ENCODE measurements at places on chromosomes 3 and 15. TPM values are rescaled to one million over a fixed set of nuclear protein-coding genes. Genes with fewer than 3 reads are reported as not detected.

TUSC7 gene
- not detected for total RNA-seq

- peak overlapping the region; percentile 74 for H3K4me3 ChIP-seq
- H3K27ac ChIP-seq: peak overlapping the region; percentile 70
- no peaks in the 10 kb centered on the region for H3K27me3 ChIP-seq
- peaks cover 11% of the 10 kb centered on the region for H3K36me3 ChIP-seq
These were observed 880 bp downstream of the NISCH start for GRCh38 chr3:52456169-52456799.

GRCh38 chr3:166837535-166837934, 542.6 kb downstream of the ZBBX start:
- no peaks in the 10 kb centered on the region for H3K27me3 ChIP-seq
- no peaks in the 10 kb centered on the region for H3K4me1 ChIP-seq
- H3K4me3 ChIP-seq: no peak overlapping the region
- no peaks in the 10 kb centered on the region for H3K36me3 ChIP-seq
- no peak overlapping the region for H3K27ac ChIP-seq

- no peak overlapping the region for H3K27ac ChIP-seq
- no peaks in the 10 kb centered on the region for H3K4me1 ChIP-seq
- no peaks in the 10 kb centered on the region for H3K36me3 ChIP-seq
- no peak for DNase-seq
- H3K27me3 ChIP-seq: no peaks in the 10 kb centered on the region
- no peak overlapping the region for H3K4me3 ChIP-seq
These were observed 21.0 kb upstream of the TICRR start for GRCh38 chr15:89554247-89554646.

DNA sequence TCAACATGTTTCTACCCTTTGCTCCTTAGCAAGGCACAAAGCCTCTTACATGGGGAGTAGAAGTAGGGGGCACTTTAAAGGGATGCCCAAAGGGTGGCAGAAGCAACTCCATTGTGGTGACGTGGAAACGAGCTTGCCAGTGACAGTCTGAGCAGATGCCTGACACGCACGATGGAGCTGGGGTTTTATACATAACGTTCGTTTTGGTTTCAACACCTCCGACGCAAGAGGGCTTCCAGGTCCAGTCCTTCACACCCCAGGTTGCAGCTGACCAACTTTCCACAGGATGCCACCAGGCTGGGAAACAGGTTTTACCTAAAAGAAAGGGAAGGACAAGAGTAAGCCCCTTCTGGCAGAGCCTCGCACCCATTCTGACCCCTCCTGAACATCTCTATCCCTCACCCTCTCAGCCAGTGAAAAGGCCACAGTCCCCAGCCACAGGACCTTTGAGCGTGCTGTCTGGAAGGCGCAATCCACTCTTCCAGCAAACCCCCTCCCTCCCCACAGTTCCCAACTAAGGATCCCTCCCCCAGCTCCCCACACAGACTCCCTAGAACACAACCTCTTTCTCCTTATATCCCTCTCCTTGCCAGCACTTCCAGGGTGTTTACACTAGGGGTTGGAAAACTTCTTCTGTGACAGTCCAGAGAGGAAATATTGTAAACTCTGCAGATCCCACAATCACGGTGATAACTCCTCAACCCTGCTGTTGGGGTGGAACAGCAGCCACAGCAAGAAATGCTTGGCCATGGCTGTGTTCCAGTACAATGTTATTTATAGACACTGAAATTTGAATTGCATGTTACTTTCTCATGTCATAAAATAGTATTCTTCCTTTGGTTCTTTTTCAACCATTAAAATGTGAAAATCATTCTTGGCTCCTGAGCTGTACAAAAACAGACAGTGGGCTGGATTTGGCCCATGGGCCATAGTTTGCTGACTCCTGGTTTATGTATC, 36.2 kb downstream of the FAM174B start:
- no peaks in the 10 kb centered on the region for H3K36me3 ChIP-seq
- H3K4me1 ChIP-seq: no peaks in the 10 kb centered on the region
- DNase-seq: no peak
- H3K27ac ChIP-seq: no peak overlapping the region
- H3K27me3 ChIP-seq: no peaks in the 10 kb centered on the region
- H3K4me3 ChIP-seq: no peak overlapping the region

TF gene
- total RNA-seq: 0.26 TPM

DNA sequence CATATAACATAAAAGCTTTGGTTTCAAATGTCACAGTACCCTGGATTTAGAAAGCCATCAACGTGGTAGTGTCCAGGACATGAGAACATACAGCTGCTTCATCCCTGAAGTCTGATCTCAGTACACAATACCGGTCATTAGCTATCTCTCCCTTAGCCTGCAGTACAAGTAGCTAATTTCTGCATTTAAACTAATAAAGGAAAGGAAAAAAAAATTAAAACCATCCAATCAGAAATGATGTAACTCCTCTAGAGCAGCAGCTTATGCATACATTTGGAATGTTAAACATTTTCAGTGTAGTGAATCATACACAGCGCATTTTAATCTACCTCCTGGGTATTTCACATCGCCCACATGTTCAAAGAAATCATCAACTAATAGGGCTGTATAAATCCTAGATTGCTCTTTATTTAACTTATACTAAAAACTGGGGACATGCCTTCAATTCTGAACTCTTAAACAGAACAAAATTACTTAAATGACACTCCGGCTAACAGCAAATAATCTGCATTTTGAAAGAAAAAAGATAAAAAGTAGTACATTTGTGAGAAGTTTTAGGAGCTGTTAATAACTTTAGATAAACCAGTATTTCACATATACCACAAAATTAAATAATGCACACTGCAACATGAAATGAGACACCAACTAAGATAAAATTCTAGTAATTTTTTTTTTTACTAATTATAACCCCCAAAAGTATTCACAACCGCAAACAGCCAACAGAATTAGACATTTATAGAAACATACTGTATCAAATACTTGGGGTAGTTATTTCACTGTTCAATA, 3.7 kb downstream of the IGF2BP2 start:
- no peaks in the 10 kb centered on the region for H3K36me3 ChIP-seq
- no peak for DNase-seq
- H3K4me3 ChIP-seq: no peak overlapping the region
- peaks cover 33% of the 10 kb centered on the region for H3K27me3 ChIP-seq

DNA sequence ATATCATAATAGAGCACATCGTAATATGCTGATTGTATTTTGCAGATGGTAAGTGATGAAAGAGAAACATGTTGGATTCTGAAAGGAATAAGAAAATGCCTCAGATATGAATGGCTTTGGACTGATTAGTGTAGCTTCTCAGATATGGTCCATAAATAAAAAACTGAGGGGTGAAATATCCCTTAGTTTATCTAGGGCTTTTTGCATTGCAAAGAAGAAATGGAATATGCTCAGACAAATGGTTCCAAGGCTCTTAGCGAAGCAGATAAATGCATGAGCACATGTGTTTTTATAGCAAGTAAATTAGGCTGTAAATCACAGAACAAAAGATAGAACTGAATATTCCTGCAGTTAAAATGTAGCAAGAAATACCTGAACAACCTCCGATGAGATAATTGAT, 820.9 kb upstream of the GRM7 start:
- no peaks in the 10 kb centered on the region for H3K36me3 ChIP-seq
- no peak for DNase-seq
- H3K4me3 ChIP-seq: no peak overlapping the region

DNA sequence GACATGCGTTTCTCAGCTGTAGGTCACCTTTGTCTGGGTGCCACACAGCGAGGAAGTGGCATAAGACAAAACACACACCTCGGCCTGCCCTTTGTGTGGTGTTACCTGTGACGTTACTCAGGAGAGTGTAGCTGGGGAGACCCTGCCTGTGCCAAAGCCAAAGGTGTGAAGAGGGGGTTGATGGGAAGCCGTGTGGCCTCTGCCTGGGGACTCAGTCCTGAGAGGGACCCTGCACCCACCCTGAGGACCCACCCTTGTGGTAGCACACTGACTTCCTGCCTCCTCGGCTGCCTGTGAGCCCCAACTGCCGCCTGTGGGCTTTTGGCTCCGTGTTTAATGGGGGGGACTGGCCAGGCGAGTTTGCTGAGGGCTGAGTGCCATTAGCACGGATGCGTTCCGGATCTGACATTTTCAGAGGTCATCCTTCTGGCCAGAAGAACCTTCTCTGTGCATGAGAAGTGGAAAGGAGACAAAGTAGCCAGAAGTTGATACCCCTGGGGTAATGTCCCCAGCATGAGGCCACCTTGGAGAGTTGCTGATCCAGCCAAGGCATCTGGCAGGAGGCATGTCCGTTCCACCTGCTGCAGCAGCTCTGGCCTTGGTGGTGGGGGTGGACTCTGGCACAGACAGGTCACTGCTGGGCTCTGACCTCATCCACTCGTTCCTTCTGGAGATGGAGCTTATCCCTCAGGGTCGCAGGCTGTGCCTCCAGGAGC, 51.8 kb upstream of the FURIN start:
- peaks cover 6% of the 10 kb centered on the region for H3K4me1 ChIP-seq
- DNase-seq: no peak
- no peak overlapping the region for H3K4me3 ChIP-seq
- no peaks in the 10 kb centered on the region for H3K27me3 ChIP-seq
- H3K27ac ChIP-seq: no peak overlapping the region

DNA sequence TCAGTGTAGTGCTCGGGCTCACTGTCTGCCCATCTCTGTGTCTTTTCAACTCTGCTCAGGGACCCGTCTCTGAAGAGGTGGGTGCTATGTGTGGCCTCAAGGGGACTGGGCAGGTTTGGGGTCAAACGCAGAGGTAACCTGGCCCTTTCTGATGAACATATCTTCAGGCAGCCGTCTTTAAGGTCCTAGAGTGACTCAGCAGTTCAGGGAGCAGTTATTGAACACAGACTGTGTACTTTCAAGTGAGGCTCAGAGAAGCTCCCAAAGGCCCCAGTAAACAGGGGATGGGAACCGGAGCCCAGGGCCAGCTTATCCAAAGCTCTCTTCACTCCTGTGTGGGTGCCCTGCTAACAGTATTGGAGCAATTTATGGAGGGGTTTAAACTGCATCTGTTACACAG, 73.1 kb downstream of the WDR76 start:
- no peaks in the 10 kb centered on the region for H3K4me1 ChIP-seq
- no peaks in the 10 kb centered on the region for H3K27me3 ChIP-seq
- DNase-seq: no peak
- no peak overlapping the region for H3K4me3 ChIP-seq
- H3K36me3 ChIP-seq: no peaks in the 10 kb centered on the region

SRGAP3 gene
- total RNA-seq: 0.84 TPM

DNA sequence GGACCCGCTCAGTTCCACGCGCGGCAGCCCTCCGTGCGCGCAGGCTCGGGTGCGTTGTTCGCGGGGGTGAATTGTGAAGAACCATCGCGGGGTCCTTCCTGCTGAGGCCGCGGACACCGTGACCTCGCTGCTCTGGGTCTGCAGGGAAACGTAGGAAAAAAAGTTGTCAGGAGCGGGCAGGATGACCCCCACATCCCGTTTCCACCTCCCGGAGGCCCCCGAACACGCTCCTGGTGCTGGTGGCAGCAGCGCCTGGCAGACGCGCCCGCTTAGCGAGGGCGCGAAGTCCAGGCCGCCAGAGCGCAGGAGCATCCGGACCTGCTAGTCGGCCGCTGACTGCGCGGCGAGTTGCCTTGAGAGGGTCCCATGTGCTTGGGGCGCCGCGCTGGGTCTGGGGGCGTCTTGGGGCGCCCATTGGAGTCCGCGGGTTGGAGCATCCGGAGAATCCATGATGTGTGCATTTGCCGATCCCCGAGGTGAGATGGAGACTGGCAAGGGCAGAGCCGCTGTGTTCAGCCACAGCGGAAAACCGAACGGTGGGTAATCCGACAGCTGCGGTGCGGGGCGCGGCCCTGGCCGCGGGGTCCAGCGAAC, 520 bp downstream of the GREM1 start:
- no peak overlapping the region for H3K27ac ChIP-seq
- H3K36me3 ChIP-seq: no peaks in the 10 kb centered on the region
- no peaks in the 10 kb centered on the region for H3K4me1 ChIP-seq
- peaks cover 18% of the 10 kb centered on the region for H3K27me3 ChIP-seq
- H3K4me3 ChIP-seq: no peak overlapping the region

DNA sequence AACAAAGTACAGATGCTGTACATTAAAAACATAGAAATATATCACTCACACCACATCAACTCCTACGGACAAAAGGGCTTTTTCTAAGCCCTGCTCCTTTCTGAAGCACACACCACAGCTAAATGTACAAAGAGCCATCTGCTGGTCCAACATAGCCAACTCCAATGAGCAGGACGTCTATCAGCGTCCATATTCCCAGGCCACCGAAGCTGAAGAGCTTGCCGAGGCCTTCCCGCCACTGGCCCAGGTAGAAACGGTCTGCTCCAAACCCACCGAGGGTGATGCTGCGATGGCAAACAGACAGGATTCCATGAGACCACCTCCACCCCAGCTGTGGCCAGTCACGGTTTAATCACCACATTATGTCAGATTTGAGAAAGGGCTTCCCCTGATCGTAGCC, 9.8 kb downstream of the TM2D3 start:
- H3K4me1 ChIP-seq: peaks cover 20% of the 10 kb centered on the region
- peak overlapping the region; percentile 55 for H3K27ac ChIP-seq
- H3K4me3 ChIP-seq: no peak overlapping the region
- peaks cover 47% of the 10 kb centered on the region for H3K36me3 ChIP-seq

All from CD8-positive, alpha-beta memory T cell (primary cell).